Muscle of arm (tissue), 14 donors: ENCODE measurements at places on chromosomes 2 and 18. TPM values are rescaled to one million over a fixed set of nuclear protein-coding genes. Genes with fewer than 3 reads are reported as not detected.

GRCh38 chr2:190137561-190137960, 75.0 kb upstream of the MSTN start:
- no peak for DNase-seq

DNA sequence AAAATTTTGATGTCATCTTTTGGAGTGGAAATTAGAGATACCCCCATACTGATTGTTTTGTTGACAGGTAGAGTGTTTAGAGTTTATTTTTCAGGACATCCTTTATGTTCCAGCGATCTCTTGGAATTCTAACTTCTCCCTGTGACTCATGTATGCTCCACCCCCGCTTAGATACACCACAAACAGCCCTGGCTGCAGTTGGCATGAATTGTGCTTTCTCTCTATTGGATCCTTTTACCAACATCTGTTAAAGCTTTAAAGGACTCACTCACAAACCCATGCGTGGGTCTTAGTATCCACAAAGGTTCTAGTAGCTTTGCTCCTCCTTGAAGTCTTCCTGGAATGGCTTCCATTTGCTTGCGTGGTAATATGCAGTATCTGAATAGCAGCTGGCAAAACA, 409.5 kb upstream of the POU3F3 start:
- DNase-seq = no peak

GRCh38 chr18:59628995-59629394, 68.2 kb downstream of the CCBE1 start:
- no peak for DNase-seq

- peak; percentile 5 for DNase-seq
Measured at GRCh38 chr18:46660957-46661749, 4.1 kb upstream of the LOXHD1 start.

- DNase-seq = no peak
Measured at GRCh38 chr2:7352191-7352590, 435.0 kb downstream of the RNF144A start.

GRCh38 chr2:46310446-46310845, 13.2 kb downstream of the EPAS1 start:
- no peak for DNase-seq

DNA sequence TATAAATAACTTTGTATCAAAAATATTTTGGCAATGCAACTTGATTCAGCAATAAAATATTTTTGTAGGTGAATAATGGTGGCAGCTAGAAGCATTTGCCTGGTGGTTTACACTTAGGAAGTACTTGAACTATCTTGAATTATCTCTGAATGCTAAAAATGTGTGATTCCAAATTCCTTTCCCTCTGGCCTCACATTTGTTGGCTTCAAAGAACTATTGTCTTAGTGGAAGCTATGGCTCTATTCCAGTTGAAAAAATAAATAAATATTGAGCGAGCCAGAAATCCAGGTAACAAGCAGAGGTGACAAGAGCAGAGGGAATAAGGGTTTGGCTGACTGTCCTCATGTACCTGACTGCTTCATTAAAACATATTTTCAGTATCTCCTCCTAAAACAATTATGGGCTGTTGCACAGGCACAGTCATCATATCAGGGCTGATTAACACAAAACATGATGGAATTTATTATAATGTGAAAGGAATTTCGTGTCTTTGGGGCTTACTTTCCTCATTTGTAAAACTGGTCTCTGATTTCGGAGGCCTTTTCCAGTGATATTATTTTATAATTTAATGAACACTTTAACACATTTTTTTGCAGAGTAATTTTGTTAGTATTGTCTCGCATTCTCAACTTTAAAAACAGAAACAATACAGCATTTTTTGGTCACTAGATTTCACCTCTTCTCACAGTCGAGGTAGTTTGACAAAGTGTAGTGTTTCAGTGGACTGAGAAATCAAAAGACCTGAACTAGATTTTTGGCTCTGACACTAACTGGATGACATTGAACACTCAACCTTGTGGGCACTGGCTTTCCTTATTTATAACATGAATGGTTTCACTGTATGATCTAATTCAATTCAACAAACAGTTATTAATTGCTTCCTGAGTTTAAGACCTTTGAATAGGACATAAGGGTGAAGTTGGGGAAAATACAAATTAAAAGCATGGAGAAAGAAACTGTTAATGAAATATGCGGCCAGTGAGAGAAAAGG, 7.8 kb upstream of the CAVIN2 start:
- DNase-seq = no peak

DNA sequence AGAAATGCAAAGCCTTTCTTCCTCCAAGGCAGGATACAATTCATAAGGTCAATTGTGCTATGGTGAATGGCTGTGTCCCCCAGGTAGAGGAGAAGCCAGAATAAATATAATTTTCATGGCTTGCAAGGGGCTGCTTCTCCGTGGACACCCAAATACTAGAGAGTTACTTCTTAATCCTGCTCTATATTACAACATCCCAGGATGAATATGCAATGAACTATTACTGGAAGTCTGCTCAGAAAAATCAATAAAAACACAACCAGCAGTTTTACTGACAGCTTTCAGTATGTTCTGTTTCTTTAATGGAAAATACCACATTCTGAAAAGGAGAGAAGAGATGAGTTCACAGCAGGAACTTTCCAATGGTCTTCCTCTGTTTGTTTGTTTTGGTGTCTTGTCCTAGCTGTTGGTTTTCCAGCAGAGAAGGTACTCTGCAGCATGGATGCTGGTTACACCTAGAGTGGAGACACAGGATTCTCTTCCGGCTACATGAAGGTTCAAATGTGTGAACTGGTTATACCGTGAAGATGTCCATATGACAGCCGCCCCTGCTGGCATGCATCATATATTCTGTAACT, 213.0 kb downstream of the PID1 start:
- DNase-seq = no peak

DNA sequence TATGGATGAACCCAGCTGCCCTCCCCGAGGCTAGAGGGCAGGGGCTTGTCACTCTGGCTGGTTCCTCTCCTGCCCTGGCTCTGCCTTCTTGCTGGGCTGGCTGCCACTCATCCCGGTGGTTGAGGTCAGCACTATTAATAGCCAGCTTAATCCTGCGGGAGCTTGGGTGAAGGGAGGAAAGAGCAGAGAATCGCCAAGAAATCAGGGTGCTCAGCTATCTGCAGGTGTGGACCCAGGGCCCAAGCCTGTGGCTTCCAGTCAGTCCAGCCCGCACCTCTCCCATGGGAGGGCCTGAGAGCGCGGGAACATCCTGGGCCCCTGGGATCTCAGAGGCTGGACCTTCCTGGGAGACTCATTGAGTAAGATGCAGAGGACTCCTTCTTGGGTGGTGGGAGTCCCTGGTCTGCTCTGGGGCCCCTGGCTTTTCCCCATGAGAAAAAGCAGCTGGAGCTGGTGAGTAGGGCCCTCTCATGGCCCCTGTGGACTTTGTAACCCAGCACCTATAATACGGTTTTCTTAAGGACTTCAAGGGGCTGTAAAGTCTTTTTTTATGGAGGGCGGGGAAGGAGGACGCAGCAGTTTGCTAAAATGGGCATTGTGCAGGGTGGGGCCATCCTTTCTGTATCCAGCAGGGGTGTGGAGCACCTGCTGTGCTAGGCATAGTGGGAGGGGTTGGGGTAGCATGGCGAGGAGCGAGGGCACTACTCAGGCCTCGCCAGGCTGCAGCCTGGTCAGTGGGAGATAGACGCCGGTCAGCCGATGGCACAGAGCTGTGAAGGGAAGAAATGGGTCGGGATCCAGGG, 27.4 kb upstream of the CNNM3 start:
- DNase-seq = no peak

MYOM1 gene
- polyA plus RNA-seq = 883 TPM

UPP2 gene
- polyA plus RNA-seq = not detected

CHRNG gene
- 60.4 TPM for polyA plus RNA-seq

MYO5B gene
- 5.2 TPM for polyA plus RNA-seq
